Right kidney (tissue), 9 donors: ENCODE measurements at places on chromosomes 1 and 21.
A peak's percentile ranks its signal among the peaks of the same experiment; 100 is the strongest.

GRCh38 chr1:178693366-178693765, 31.7 kb upstream of the RALGPS2 start:
- DNase-seq: no peak

DNA sequence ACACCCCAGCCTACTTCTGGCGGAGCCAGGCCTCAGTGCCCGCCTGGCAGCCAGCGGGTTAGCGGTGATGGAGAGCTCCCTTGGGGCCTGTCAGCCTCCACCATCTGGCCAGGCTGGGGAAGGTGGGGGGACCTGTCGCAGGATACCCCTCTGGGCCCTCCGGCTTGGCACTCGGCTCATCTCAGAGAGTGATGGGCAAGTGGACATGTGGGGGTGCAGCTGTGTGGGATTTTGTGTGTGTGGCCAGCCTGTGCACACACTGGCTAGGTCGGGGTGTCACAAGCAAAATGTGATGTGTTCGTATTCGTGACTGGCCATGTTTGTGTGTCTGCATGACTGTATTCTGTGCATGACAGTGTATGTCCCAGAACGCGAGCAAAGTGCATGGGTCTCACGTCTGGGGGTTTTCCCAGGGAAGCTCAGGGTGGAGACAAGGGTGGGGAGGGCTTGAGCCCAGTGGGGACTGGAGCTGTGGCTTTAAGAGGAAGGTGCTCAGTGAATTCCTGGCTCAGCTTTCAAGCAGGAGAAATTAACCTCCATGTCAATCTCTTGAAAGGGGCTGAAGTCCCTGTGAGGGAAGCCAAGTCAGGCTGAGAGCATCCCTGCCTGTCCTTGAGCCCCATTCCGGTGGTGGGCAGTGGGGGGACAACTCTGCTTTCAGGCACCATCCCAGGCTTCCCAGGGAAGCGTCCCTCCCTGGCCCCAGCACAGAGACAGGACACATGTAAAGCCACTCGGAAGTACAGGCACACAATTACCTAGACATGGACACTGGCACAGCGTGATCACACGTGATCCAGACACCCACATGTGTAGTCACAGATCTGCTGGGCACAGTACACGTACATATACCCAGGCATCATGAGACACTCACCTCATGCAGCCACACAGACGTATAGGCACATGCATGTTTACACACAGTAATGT, 21.1 kb upstream of the ADGRB2 start:
- DNase-seq: no peak

DNA sequence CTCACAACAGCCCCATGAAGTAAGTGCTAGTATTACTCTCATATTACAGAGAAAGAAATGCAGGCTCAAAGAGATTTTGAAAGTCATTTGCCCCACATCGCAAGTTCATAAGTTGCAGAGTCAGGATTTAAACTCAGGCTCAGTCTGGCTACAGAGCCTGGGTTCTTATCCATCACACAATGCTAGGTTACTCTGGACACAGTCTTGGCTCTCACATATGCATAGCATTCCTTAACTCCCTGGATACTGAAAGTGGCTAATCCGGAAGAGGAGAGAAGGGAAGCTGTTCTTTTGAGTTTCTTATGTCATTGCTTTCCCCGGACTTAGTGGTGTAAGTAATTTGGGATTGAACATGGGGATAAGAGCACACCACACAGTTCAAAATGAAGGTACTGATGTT, 357.4 kb upstream of the PLXNA2 start:
- DNase-seq: no peak

- DNase-seq: no peak
These were observed 16.2 kb upstream of the EIF4G3 start for GRCh38 chr1:21192871-21193270.

GRCh38 chr1:203526572-203526971, 32.6 kb downstream of the OPTC start:
- no peak for DNase-seq

DNA sequence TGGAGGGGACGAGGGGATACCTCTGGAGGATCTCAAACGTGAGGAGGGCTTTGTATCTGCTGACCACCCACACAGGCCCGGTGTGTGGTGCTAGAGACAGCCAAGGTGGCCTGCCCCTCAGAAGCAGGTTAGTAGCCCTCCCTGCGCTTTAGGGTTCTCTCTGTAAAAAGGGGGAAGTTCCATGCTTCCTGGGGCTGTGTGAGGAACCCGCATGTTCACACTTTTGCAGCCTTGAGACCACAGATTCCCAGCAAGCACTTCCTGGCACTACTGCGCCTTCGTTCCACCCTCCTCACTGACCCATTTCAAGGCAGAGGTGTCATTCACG, 7.9 kb upstream of the GUCA2B start:
- DNase-seq: no peak

DNA sequence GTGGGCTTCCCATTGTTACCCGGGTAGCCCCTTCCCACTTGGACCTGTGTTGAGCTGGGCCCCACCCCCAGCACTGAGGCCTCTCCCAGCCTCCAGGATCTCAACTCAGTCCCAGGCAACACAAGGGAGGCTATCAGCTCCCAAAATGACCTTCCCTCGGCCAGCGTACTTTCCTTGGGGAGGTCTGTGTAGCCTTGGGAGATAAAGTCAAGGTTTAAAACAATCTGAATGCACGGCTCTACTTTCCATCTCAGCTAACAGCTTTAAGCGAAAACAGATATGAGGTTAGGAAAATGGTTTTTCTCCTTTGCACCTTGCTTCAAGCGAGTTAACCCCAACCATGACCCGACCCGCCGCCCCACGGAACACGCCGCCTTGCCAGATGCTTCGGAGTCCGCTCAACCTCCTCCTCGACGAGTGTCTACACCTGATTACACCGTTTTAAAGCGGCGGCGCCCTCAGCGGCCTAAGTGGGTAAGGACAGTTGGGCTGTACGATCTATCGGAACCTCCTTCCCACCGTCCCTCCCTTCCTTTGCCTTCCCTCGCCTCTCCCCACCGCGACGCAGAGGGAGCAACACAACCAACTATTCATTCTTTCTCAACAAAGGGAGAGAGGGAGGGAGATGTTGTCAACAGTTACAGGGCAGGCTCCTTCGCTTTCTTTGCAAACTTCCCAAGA, 1.1 kb downstream of the BCAR3 start:
- no peak for DNase-seq

GRCh38 chr1:101239095-101240040, 2.5 kb downstream of the S1PR1 start:
- no peak for DNase-seq

DNA sequence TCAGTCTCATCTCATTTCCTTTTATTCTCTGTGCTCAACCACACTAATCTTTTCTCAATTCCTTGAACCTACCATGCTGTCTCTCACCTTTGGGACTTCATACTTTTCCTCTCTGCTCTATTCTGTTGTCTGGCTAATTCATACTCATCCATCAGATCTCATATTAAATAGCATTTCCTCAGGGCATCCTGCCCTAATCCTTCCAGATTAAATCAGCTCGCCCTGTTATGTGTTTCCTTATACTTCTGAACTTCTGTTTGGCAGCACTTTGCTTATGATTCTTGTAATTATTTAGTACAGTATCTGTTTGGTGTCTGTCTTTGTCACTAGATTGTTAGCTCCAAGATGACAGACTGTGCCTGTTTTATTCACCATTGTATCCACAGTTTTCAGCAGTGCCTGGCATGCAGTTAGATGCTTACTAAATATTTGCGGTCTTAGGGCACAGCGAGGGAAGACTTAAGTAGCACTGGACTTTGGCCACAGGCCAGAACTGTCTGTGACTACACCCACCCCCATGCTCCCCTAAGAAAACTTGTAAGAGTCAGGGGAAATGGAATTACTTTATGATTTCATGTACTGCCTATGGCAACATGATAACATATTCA, 9.9 kb upstream of the CAP1 start:
- DNase-seq: no peak

DNA sequence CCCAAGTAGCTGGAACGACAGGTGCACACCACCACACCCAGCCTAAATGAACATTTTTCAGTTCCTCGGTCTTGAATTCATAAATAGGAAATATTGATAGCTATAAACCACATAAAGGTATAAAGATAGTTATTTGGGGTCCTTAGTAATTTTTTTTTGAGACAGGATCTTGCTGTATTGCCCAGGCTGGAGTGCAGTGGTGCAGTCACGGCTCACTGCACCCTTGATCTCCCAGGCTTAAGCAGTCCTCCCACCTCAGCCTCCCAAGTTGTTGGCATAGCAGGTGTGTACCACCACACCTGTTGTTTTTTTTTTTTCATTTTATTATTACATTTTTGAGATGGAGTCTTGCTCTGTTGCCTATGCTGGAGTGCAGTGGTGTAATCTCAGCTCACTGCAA, 3.7 kb upstream of the PPP1R15B start:
- DNase-seq: no peak

GRCh38 chr1:112247961-112248360, 148.1 kb upstream of the CTTNBP2NL start:
- DNase-seq: no peak

- DNase-seq: no peak
These were observed 38.8 kb downstream of the PRKCZ start for GRCh38 chr1:2089051-2089450.

DNA sequence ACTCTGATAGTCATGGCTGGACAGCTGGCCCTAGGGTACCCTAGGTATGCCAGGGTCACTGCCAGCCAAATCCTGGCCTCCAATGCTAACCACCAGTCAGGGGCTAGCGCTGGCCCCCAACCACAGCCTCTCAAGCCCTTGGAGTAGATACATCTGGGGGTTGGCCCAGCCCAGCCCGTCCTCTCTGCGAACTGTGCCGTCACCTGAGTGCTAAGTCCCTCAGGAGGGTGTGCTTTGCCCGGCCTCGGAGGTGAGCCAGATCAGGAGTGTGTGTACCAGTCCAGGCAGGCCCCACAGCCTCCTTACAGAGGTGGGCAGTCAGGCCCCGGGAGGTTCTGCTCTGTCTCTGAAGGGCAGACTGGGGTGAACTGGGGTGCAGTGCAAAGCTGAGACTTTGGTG, 34.0 kb upstream of the DISP3 start:
- no peak for DNase-seq

DNA sequence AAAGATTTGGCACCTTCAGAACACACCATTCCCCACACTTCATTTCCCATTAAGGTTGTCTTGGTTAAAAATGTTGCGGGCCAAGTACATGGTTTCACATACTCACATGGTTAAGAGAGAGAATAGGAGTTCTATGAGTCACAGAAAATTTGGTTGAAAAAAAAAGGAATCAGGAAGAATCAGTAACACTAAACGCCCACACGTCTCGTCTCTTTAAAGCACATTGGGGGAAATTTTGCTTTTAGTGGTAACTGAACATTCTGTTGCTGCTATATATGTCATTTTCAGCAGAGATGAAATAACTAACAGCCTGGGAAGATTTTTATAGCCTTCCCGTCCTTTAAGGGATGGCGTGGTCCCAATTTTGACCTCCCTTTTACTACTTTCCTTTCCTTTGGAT, 132.9 kb upstream of the ERG start:
- DNase-seq: no peak

DNA sequence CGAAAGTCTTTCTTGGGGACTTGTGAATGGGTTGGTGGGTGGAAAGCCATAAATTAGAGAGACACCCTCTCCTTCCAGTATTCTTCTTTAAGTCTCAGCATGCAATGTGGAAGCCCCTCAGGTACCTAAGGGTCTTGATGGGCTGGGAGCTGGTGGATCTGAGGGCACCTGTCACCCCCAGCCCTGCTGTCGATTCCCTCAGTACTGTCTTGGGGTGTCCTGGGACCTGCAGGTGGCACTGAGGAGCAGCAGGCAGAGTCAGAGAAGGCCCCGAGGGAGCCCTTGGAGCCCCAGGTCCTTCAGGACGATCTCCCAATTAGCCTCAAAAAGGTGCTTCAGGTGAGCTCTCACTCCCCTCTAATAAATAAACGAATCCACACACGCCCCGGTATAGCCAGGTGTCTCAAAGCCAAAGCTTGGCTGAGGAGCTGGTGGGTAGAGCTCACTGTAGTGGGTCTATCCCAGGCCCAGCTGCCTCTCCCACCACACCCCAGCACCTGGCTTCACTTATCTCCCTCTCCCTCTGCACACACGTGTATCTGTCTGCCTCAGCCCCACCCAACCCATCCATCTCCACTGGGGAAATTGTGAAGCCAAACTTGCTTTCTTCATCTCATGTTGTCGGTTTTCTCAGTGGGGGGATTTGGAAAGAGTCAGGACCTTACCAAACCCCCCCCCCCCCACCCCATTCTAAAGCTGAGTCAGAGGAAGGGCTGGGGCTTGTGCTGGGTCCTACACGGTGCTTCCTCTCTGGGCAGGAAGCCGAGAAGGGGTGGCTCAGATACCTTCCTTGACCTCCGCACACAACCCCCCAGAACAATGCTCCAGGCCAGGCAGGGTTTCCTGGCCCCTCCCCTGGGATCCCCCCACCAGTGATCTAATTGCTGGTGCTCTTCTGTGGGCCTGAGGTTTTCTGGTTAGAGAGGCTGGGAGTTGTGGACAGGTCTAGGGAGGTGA, 1.6 kb downstream of the ADAM15 start:
- DNase-seq: no peak

DNA sequence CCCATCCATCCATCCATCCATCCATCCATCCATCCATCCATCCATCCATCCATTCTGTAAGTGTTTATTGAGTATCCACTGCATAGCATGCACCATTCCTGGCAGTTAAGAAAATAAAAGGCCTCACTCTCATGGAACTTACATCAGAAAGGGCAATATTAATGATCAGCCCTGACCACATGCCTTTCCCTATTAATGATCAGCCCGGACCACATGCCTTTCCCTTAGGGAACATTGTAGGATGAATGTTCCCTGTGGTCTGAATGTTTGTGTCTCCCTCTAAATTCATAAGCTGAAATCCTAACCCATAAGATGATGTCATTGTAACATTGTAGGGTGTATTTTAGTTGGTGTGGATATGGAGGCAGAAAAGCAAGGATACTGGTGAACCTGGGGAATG, 365.8 kb downstream of the KIF26B start:
- DNase-seq: no peak

DNA sequence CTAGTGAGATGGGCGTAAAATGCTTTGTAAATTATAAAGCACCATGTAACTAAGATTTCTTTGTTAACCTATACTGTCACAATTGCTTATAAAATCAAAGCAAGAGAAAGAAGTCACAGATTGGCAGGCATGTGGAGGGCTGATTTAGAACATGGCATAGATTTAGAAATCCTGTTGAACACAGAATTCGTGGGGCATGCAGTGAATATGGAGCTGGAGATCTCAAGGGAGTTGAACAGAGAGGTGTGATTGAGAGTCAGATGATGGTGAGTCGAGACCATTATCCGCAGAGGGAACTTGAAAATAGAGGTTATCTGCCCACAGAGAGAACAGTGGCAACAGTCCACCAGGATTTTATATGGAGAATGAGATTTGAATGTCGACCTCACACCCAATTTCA, 27.6 kb downstream of the PBX1 start:
- DNase-seq: no peak

- peak; percentile 31 for DNase-seq
These were observed 1.1 kb downstream of the CRCT1 start for GRCh38 chr1:152515434-152515783.

- DNase-seq: no peak
These were observed 535.4 kb downstream of the KIF26B start for GRCh38 chr1:245690156-245690690.
